Stimulated activated CD8-positive, alpha-beta memory T cell treated with anti-CD3 and anti-CD28 coated beads, Interleukin-7, amount 100 ng/mL, for 48 hours (primary cell): ENCODE measurements at places on chromosomes 12 and 14.

DNA sequence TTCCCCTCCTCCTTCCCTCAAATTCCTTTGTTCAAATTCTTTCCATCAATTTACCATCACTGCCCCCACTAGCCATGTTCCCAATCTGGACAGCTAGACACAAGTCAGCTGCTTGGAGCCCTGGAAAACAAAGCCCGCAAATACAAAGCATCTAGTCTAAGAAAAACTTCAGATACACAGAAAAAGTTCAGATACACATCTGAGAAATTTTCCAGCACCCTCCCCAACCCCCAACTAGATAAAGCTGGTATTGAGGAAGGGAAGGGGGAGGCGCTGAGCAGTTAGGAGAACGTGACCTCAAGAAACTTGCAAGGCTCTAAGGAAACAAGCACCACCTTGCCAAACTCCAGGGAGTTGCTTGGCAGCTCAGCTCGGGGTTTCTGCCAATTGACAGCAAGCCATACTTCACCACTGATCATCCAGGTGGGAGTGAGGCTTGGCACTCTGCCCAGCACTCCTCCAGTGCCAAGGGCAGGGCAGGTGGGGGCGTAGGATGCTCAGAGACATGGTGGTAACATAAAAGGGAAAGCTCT, 5.1 kb upstream of the CNIH1 start:
- no peak for DNase-seq

- DNase-seq: no peak
These were observed 124.1 kb upstream of the LGR5 start for GRCh38 chr12:71315328-71315985.

- DNase-seq: peak; percentile 55
These were observed 100.7 kb downstream of the APAF1 start for GRCh38 chr12:98745578-98746391.

DNA sequence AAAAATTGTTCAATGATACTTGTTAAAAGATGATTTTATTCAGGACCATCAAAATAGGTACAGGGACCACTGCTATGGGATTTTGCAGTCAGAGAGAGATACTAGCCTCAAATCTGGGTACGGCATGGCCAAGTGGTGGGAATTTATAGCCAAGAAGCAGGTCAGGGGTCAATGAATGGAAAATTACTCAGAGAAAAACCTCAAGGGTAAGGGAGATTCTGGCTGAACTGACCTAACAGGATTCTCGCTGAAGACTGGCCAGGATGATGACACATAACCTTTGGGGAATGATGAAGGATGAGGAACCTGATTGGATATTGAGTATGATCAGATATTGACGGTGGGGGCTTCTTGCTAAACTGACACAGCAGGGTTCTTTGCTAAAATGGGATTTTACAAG, 32.7 kb downstream of the DEPDC4 start:
- DNase-seq: no peak

GRCh38 chr14:64444984-64445845, 20.1 kb upstream of the AKAP5 start:
- no peak for DNase-seq
